ENCODE measurements at places on chromosomes 16 and 17.

DNA sequence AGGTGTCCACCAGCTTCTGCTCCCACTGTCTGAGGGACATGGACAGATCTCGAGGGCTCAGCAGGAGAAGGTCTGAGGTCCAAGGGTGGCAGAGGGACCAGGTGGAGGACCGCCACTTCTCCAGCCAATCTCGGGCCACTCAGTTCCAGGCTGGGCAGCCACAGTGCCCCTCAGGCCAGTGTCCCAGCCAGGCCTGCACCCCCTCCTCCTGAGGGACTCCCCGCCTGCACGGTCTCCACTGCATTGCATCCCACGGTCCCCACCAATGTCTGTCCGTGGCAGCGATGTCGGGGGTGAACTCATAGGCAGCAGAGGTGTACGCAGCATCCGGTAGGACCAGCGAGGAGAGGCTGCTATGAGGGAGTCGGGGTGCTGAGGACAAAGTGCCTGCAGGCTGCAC is 64.2 kb upstream of the DOC2B start:
- DNase-seq = no peak

- DNase-seq = peak; percentile 19
These were observed 18.5 kb downstream of the RAP1GAP2 start for GRCh38 chr17:2814481-2815341.

- no peak for DNase-seq
These were observed 313.9 kb upstream of the SALL1 start for GRCh38 chr16:51464996-51465395.

GRCh38 chr17:65598746-65599145 is 37.3 kb upstream of the AXIN2 start:
- no peak for DNase-seq

GRCh38 chr17:80885947-80886582 is 105.6 kb upstream of the CHMP6 start:
- no peak for DNase-seq

DNA sequence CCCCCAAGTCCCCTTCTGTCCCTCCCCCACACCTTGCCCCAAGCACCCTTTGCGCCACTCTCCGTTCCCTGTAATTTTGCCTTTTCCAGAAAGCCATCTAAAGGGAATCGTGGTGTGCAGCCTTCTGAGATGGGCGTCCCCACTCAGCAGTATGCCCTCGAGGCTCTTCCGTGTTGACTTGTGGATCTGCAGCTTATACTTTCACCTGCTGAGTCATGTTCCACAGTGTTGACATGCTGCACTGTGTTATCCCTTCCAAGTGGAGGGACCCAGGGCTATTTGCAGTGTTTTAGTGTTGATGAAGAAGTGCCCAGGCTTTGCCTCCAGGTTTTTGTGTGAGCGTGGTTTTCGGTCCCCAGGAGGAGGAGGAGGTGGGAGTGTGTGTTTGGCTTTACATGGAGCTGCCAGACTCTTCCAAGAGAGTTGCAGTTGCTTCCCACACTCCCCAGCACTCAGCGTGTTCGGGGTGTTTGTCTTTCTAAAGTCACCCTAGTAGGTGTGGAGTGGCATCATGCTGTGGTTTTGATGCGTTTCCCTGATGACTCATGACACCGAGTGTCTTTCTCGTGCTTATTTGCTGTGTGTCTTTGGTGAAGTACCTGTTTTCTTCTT is 32.1 kb upstream of the JPT2 start:
- no peak for DNase-seq

DNA sequence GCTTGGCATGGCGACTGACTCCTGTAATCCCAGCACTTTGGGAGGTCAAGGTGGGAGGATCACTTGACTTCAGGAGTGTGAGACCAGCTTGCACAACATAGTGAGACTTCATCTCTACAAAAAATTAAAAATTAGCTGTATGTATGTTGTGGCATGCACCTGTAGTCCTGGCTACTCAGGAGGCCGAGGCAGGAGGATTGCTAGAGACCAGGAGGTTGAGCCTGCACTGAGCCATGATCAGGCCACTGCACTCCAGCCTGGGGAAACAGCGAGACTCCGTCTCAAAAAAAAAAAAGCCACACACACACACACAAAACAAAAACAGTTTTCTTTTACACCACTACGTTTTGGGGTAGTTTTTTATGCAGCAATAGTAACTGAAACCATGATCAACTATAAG is 89.0 kb upstream of the DHX40 start:
- DNase-seq = no peak

GRCh38 chr16:26840691-26841090 is 226.0 kb upstream of the C16orf82 start:
- DNase-seq = no peak

GRCh38 chr17:67441052-67441895 is 64.2 kb downstream of the PITPNC1 start:
- no peak for DNase-seq

- no peak for DNase-seq
These were observed 34.4 kb downstream of the HNF1B start for GRCh38 chr17:37710344-37710886.

GRCh38 chr16:68737046-68737729 is at the start of gene CDH1:
Gene CDH1, plus strand, starts transcription at chr16:68737292. Its CDS starts 124 bp downstream, at chr16:68737416.
- DNase-seq = no peak

DNA sequence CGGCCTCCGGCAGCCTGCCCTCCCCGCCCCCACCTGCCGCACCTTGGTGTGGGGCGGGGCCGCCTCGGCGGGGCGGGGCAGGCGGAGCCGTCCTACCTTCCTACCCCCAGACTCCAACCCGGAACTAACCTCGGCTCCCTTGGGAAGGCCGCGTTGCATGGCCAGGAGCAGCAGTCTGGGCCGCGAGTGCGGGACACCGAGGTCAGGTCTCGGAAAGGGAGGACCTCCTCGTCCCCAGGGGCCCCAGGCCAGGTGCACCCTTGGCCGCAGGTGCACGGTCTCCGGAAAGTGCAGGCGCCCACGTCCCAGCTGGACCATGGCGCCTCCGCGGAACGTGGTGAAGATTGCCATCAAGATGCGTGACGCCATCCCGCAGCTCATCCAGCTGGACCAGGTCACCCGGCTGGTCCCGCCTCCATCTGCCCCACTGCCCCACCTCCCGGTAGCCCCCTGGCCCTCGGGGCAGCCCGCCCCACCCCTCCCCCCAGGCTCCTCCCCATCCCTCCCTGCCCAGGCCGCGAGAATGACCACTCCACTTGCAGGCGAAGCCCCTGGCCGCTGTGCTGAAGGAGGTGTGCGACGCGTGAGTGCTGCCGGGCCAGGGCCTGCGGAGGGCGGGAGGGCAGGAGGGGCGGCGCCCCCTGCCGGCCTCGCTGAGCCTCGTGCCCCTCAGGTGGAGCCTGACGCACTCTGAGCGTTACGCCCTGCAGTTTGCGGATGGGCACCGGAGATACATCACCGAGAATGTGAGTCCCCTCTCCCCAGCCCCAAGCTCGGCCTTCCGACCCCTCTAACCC is at the start of gene ELMO3:
Gene ELMO3, plus strand, starts transcription at position 121 of the 797 bp plus-strand sequence. Its CDS starts 196 bp downstream, at position 317.
- DNase-seq = no peak

GRCh38 chr17:8210761-8211458 is 535 bp upstream of the AURKB start:
- DNase-seq = no peak

DNA sequence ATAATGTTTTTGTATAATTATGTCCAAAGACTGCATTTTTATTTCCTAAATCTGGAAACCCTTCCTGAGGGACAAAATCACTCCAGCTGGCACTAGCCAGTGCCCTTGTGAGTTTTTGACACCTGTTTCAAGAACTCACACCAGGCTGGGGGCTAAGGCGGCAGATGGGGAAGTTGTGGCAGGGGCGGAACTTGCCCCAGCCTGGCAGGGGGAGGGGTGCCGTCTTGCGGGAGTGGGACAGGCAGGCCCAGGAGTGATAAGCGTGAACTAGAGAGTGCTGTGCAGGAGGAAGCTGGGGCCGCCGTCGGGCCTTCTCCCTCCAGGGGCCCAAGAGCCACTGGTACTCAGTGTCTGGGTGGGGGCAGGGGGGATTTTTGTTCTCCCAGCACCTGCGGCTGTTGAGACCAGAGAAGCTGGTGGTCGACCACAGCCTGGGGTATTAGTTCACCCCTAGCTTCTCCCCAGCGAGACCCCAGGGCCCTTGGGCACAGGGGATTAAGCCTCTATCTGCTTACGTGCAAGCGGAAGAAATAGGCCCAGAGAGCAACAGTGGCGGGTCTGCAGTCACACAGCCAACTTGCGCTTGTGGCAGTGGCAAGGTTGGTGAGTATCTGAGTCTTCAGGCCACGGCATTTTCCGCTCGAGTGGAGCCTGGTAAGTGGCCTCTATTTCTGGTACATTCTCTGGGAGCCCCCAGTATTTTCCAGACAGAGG is 40.2 kb upstream of the PLCG2 start:
- DNase-seq = peak; percentile 29

GRCh38 chr17:15238057-15238456 is 27.1 kb downstream of the PMP22 start:
- DNase-seq = no peak

- no peak for DNase-seq
These were observed 40.7 kb downstream of the VAC14 start for GRCh38 chr16:70760221-70760620.

DNA sequence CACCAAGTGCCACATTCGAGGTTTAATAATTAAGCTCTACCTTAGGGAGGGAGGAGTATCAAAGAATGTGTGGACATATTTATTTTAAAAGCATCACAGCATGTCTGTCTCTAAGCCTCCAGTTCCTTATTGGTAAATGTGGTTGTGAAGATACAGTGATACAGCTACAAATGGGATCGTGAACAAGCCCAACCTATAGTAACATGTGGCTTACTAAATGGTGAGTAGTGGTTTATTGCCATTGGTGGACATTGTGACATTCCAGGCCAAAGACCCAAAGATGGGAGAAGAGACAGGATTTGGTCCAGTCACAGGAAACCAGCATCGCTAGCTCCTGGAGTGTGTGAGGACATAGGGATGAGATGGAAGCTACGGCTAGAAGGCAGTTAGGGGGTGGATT is 51.2 kb downstream of the IQCK start:
- DNase-seq = no peak

DNA sequence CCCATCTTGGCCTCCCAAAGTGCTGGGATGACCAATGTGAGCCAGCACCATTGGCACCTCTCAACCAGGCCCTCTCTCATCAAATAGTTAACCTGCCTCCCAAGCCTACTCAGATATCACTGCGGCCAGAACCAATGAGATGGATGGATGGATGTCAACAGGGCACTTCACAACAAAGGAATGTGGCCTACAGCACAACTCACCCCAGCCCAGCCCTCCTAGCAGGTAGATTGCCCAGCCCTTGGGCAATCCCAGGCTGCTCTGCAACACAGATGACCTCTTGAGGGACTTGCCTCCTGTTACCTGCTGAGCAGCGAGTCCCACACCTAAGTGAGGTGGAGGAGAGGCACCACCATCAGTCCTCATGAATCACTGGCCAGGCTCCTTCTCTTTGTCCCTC is 22.6 kb upstream of the KIFC3 start:
- DNase-seq = no peak

DNA sequence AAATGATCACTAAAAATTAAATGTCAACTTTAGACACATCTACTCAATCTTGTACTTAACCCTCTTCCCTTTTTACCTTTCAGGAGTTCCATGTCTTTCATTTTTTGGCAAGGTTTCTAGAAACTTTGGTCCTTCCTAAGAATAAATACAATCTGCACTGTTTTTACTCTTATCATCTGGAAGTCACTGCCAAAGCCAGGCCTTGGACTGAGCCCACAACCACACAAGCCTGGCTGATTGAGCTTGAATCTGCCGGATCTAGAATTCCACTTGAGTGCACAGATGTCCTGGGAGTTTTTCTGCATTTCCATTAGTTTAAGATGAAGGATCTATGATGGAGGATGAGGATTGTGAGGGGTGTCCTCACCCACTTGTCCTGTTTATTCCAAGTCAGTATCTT is 126.1 kb downstream of the VPS53 start:
- no peak for DNase-seq

DNA sequence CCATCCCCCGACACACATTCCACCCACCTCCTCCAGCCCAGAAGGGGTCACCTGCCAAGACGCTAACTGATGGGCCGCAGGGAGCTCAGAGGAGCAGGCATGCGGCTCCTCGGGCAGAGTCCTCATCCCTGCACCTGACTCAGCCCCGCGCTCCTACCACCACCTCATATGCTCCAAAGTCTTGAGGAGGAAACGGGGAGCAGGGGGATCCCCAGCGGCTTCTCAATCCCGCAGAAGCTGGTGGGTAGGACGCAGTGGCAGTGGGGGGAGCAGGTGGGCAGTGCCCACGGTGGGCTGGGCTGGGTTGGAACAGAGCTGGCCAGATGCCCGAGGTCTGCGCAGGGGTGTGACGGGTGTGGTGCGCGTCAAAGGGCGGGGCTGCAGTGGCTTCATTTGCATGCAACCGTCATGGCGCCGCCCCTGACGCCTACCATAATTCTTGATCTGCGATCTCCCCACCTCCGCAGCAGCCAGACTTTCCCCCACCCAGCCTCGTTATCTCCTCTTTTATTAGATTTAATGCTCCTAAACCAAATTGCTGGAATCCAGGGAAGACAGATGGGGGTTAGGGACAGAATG is 39.0 kb upstream of the EMP2 start:
- peak; percentile 4 for DNase-seq

GRCh38 chr16:57809276-57810196 is 7.2 kb upstream of the KIFC3 start:
- no peak for DNase-seq

GRCh38 chr17:81609541-81610311 is 27.2 kb downstream of the NPLOC4 start:
- DNase-seq = no peak

GRCh38 chr16:19613834-19614233 is 58.3 kb downstream of the VPS35L start:
- no peak for DNase-seq

DNA sequence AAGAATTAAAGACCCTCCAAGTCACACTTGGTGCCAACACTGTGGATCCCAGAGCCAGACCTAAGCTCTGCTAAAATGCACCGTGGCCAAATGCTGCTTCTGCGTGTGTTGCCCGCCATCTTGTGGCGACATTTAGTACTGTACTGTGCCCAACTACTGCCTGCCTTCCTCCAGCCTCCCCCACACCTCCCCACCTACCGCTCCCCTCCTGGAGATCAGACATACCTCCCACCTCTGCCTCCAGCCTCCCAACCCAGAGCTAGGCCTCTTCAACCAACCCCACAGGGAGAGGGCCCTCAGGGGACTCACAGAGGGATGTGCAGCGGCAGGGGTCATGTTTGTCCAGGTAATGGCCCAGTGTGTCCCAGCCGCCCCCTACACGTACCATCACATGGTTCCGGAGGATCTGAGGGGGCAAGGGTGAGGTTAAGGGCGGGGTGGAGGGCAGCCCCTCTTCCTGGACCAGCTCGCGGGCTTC is 5.5 kb downstream of the GAS2L2 start:
- DNase-seq = no peak

DNA sequence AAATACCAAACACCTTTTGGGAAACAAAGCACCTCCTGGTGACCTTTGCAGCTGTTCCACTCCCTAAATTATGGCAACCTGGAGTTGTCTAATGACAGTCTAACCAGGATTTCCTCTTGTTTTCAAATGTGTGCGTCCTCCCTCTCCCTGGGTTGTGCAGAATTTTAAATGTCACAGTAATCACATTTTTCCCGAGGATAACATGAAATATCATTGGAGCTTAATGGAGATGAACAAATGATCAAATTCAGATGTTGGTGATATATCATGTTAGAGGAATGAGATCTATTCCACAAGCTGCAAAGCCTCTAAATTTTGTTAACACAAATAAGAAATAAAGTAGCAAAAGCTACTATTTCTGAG is 86.9 kb upstream of the HLF start:
- no peak for DNase-seq
